ENCODE measurements at places on chromosomes 4 and X.

- no peaks in the 10 kb centered on the region for H3K36me3 ChIP-seq
- peaks cover 53% of the 10 kb centered on the region for H3K27me3 ChIP-seq
- no peak overlapping the region for H3K27ac ChIP-seq
- H3K4me3 ChIP-seq, result no peak overlapping the region
- DNase-seq, result no peak
These were observed 1.8 kb downstream of the SFRP2 start for GRCh38 chr4:153787061-153787560.

GRCh38 chr4:179624768-179625181 lies 2182.5 kb upstream of the AGA start:
- no peak overlapping the region for H3K27ac ChIP-seq
- H3K4me3 ChIP-seq, result no peak overlapping the region
- H3K36me3 ChIP-seq, result no peaks in the 10 kb centered on the region
- H3K4me1 ChIP-seq, result no peaks in the 10 kb centered on the region
- DNase-seq, result no peak

GRCh38 chr4:139267301-139267700 lies 12.7 kb downstream of the MGARP start:
- no peaks in the 10 kb centered on the region for H3K27me3 ChIP-seq
- H3K4me3 ChIP-seq, result no peak overlapping the region
- H3K4me1 ChIP-seq, result peaks cover 6% of the 10 kb centered on the region

- no peak for DNase-seq
- H3K27ac ChIP-seq, result no peak overlapping the region
- H3K27me3 ChIP-seq, result no peaks in the 10 kb centered on the region
- H3K4me1 ChIP-seq, result no peaks in the 10 kb centered on the region
- no peak overlapping the region for H3K4me3 ChIP-seq
- H3K36me3 ChIP-seq, result no peaks in the 10 kb centered on the region
These were observed 90.2 kb downstream of the NHS start for GRCh38 chrX:17465201-17465600.

DNA sequence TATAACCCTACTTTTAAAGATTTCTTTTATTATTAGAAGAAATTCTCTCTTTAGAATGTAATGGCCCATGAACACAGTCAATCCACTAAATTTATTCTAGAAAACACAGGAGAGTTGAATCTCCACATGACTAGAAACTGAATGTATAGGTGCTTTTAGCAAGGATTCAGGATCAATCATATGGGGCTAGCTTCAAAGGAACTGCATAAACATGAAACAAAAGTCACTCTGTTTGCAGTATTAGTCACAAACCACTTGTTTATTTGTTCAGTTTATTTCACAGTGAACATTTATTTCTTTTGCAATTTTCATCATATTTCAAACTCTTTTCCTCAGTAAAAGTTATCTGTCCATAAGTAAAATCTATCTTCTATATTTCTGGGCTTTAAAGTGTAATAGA lies 1604.6 kb downstream of the PCDH18 start:
- no peaks in the 10 kb centered on the region for H3K36me3 ChIP-seq
- no peak overlapping the region for H3K27ac ChIP-seq
- H3K4me3 ChIP-seq, result no peak overlapping the region
- no peaks in the 10 kb centered on the region for H3K27me3 ChIP-seq

GRCh38 chrX:74009041-74009440 lies 294.9 kb upstream of the ZCCHC13 start:
- H3K27ac ChIP-seq, result no peak overlapping the region
- no peak overlapping the region for H3K4me3 ChIP-seq
- H3K36me3 ChIP-seq, result no peaks in the 10 kb centered on the region
- no peaks in the 10 kb centered on the region for H3K27me3 ChIP-seq
- H3K4me1 ChIP-seq, result no peaks in the 10 kb centered on the region

DNA sequence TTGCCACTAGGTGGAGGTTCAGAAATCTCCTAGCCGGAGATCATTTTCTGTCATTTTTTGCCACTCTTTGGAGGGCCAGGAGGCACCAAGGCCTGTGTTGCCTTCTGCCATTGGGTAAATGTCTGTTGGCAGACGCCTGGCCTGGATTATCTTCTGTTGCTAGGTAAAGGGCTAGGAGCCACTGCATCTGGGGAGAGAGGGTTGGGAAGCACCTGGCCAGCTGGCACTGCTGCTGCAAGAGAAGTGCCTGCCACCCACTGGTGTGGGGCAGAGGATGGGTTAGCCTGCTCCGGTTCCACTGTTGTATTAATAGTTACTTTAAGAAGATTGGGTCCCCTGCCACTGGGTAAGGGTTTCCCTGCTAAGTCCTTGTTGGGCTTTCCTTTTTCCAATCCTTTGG lies 58.1 kb downstream of the AWAT2 start:
- DNase-seq, result no peak
- no peak overlapping the region for H3K4me3 ChIP-seq
- H3K4me1 ChIP-seq, result no peaks in the 10 kb centered on the region
- no peaks in the 10 kb centered on the region for H3K36me3 ChIP-seq
- H3K27me3 ChIP-seq, result no peaks in the 10 kb centered on the region
